LHCN-M2 (cell line): ENCODE measurements at places on chromosomes 4 and X. TPM values are rescaled to one million over a fixed set of nuclear protein-coding genes. Genes with fewer than 3 reads are reported as not detected.
A peak's percentile ranks its signal among the peaks of the same experiment; 100 is the strongest.

SSX4 gene
- not detected in 2 replicates for total RNA-seq

- peak; percentile 51 for DNase-seq
Measured at GRCh38 chrX:40644176-40644575, 3.2 kb downstream of the CXorf38 start.

DNA sequence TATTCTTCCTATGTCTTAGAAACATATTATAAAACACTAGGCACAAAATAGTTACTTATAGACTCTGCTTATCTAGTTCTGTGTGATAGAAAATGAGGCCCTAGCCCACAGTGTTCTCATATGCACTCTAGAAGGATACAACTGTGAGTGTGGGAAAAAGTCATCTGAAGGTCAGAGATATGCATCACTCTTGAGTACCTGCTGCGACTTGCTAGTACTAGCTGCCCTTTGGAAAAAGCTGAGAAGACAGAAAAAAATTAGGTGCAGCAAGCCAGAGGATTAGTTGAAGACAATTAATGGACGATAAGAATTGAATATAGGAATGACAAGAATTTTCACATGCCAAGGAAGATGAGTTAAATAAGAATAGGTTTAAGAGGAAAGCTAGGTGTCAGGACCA, 61.3 kb downstream of the MTHFD2L start:
- no peak for DNase-seq

MGAT4D gene
- not detected in 2 replicates for total RNA-seq

DNA sequence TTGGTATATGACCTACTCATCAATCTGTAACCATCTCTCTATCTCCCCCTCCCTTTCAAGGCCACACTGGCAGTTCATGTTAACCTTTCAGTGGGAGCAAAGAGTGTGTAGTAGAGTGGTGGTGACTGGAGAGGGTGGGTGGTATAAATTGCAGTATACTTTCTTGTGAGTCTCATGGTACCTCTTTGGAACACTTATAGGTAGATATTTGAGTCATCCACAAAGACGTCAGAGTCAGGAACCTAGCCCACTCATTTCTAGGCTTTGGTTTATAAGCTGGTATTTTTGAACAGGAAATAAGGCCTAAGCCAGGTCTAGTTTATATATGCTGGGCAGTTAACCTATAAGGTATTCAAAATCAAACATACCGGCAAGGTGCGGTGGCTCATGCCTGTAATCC, 36.3 kb downstream of the RLIM start:
- no peak for DNase-seq

- DNase-seq = no peak
Measured at GRCh38 chrX:39875834-39876628, 221.7 kb downstream of the BCOR start.

RPL10 gene
- 2,668 and 4,535 TPM in 2 replicates for total RNA-seq
